Amygdala (tissue), 56 donors: ENCODE measurements at places on chromosomes 6 and 20.

GRCh38 chr6:44976677-44977641, 351.2 kb upstream of the RUNX2 start:
- DNase-seq = no peak

GRCh38 chr6:122143813-122144601, 255.4 kb upstream of the HSF2 start:
- no peak for DNase-seq

- no peak for DNase-seq
Measured at GRCh38 chr6:7723041-7723447, 2.9 kb upstream of the BMP6 start.

DNA sequence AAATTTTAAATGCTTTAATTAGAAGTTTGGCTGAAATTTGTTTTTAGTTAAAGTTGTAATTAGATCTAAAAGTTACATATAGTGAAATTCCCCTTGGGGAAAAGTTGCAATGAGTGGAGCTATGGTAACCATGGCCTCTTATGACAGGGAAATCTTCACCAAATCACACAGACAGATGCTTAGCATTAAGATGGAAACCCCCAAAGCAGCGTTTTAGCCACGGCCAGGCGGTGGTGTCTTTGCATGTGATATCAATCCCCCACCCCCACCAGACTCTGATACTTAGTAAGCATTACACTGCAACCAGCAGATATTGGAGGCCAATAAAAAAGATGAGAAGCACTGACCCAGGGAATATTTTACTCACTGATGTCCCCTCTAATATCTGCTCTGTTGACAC, 75.7 kb downstream of the REPS1 start:
- DNase-seq = no peak

DNA sequence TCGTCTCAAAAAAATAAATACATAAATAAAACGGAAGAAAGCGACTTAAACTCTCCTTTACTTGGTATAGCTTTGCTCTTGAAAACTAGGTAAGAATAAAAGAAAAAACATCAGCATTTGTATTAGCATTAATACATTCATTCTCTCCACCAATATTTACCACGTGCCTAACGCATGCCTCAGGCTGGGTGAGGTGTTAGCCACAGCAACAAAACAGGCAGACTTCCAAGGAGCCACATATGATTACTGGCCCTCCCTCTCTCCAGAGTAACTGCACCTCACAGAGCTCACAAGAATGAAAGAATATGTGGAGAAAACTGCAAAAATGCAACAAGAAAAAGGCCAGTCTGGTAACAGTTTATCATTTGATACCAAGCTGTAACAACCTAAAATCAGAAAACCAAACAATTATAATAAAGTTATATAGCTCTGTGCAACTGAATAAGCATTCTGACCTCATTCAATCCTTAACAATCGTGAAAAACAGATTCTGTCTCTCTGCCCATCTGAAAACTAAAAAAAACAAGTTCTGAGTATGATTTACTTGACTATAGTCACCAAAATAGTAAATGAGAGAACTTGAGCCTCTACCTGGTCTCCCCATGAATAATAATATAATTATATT, 5.2 kb downstream of the NAPB start:
- DNase-seq = no peak

- DNase-seq = no peak
Measured at GRCh38 chr20:57210054-57210910, 56.2 kb downstream of the BMP7 start.
